ENCODE measurements at places on chromosomes 12 and 14.
A peak's percentile ranks its signal among the peaks of the same experiment; 100 is the strongest.

GRCh38 chr12:118645219-118645618 is 268.9 kb downstream of the SUDS3 start:
- DNase-seq: peak; percentile 14

DNA sequence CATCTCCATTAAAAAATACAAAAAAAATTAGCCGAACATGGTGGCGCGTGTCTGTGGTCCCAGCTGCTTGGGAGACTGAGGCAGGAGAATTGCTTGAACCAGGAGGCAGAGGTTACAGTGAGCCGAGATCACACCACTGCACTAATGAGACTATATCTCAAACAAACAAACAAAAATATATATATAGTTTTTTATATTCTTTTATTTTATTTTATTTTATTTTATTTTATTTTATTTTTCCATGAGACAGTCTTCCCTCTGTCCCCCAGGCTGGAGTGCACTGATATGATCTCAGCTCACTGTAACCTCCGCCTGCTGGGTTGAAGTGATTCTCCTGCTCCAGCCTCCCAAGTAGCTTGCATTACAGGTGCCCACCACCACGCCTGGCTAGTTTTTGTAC is 79.5 kb downstream of the IRF2BPL start:
- DNase-seq: no peak

DNA sequence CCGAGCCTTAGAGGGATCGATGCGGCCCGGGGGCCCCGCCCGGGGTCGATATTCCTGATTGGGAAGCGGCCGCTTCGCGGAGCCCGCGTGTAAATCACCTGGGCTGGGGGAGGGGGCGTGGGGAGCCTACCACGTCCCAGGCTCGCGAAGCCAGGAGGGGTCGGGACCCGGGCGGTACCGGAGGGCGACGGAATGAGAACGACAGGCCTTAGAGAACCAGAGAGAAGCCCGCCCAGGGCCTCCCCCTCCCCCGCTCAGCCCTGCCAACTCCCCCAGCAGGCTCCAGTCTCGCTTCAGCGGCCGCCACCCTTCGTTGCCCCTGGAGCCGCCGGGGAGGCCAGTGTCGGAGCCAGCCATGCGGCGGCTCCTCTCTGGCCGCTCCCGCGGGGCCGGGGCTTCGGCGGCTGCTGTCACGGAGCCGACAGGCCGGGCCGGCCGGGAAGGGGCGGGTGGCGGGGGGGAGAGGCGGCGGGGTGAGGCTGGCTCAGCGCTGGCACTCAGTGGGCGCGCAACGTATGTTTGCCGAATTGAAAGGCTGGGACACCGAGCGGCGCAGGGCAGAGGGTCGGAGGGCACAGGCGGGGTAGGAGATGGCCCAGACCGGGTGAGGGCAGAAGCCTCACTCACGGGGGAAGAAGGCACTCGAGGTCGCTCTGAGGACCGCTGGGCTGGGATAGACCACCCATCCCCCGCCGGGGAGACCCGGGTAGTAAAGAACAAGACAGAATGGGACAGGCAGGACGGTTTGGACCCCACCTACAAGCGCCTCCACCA is 1.4 kb upstream of the DNAJC22 start:
- DNase-seq: no peak

DNA sequence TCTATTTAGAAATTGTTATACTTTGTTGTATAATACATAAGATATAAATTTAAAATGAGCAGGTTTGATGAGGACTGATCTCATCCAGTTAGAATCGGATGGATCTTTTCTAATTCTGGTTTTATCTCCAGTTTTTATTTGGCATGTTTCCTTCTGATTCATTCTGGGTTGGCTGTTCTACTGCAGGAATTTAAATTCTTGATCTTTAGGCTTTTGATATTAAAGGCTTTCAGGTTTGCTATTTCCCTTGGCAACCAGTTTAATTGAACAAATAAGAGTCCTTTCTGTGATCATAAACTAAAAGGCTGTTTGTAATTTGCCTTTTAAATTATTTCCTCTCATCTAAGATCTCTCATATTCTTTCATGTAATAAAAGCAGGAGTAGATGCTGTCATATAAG is 83.4 kb downstream of the PDE6H start:
- DNase-seq: no peak

- DNase-seq: no peak
Observed at GRCh38 chr14:40003773-40004172, 571.5 kb upstream of the FBXO33 start.

- DNase-seq: no peak
Observed at GRCh38 chr12:24921251-24922038, 27.5 kb downstream of the BCAT1 start.

GRCh38 chr12:62714181-62714773 is 220.7 kb downstream of the PPM1H start:
- DNase-seq: no peak

DNA sequence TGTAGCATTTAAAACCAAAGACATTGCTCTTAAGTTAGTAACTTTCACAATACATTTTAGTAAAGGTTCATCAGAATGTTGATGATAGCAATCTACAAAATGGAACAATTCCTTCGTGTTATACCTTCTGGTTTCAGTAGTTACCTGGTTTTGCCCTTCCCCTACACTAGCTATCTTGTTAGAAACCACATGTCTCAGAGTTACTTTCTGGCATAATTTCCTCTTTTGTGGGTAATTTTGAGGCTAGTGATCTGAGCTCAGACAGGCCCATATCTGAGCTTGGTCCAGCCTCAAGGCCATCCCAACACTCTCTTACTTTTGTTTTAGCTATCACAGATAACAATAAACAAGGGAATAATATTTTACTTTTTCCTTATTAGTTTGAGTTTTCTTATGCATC is 196.9 kb downstream of the KITLG start:
- DNase-seq: no peak

DNA sequence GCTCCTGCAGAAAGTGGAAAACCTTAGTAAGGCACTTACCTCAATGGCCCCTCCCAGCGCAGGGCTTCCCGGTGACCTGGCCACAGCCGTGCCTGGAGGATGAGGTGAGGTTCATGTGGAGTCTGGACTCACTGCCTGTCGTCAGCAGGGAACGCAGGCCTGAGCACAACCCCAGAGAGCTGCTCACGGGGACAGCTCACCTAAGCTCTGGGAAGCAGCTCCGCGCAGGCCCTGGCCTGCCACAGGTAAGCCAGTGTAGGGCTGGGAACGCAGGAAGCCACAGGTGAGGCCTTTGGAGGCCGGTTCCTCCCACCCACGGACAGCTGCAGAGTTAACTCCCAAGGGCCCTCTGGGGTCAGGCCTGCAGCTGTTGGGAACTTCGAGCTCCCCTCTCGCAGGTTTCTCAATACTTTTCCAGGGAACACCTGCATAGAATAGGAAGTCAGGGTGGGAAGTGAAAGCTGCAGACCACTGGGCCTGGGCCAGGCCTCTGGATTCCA is 32.7 kb downstream of the ANAPC7 start:
- no peak for DNase-seq

DNA sequence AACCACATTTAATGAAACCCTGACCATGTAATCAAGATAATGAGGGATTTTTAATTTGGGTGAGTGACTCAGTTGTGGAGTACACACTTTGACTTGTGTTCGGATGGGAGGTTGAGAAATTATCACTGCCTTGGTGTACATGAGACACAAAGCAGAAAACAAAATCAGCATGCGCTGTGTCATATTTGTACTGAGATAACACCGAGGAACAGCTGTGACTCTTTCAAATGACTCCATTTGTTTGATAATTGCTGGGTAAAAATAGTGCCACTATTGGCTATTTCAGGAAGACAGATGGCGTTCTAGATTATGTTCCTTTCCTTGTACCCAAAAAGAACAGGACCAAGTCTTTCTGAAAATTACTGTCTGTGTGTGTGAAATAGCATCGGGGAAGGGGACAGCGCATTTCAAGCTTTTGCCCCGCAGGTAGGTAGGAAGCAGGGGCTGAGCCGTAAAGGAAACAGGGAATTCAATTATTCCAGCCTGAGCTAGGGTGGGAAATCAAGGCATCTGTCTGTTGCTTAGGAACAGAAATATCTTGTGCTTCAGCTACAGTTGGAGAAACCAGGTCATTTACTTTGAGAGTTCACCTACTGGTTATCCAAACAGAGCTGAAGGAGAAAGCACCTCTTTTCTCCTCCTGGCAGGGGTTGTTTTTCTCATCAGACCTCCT is 114.3 kb downstream of the SNAPC1 start:
- DNase-seq: no peak

- no peak for DNase-seq
Observed at GRCh38 chr14:68041876-68042354, 222.3 kb downstream of the RAD51B start.

GRCh38 chr12:102765736-102766135 is 151.3 kb downstream of the PAH start:
- DNase-seq: no peak

DNA sequence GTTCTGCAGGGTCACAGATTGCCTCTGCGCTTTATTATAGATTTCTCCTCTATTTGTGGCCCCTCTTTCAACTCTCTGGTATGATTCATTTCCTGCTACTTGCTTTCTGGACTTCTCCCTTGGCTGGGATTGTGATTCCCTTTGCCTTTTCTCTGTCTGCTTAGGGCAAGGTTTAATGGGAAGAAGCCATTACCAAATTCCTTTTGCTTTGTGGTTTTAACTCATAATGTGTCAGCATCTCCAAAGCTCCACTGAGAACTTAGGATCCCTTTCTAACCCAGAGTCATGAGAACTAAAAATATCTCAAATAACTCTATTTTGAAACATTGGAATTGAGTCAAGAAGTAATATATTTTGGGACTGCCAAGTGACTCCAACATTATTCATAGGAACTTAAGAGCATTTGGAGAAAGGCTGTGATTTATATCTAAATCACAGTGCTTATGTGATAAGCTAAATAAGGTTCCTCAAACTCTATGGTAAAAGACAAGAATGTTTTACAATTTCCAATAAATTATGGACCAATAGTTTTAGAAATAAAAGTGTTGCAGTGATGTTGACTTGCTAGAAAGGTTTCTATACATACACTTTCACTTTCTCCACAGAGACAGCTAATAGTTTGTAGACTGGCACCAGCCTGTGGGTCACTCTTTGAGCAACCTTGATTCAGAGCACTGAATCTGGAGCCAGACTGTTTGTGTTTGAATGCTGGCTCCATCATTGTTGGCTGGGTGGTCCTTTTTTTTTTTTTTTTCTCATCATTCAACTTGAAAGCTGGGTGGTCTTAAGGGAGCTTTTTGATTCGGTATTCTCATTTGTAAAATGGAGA is 93.9 kb downstream of the DACT1 start:
- DNase-seq: no peak

GRCh38 chr14:67522270-67522669 is 10.8 kb upstream of the PLEKHH1 start:
- no peak for DNase-seq

DNA sequence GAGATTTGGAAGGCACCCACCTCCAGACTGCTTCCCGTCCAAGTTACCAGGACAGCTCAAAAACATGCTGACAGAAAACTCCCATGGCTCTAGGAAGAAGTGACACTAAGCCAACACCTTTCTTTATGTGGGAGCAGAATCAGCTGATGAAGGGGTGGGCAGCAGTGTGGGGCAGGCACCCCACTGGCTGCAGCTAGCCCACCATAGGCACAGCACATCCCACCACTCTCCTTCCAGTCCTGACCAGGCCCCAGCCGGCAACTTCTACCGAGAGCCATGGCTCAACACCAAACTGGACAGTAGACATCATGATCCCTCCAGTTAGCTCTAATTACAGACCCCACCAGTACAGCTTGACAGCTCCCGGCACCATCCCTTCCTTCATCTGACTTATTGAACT is 45.0 kb downstream of the SH2B3 start:
- DNase-seq: no peak

DNA sequence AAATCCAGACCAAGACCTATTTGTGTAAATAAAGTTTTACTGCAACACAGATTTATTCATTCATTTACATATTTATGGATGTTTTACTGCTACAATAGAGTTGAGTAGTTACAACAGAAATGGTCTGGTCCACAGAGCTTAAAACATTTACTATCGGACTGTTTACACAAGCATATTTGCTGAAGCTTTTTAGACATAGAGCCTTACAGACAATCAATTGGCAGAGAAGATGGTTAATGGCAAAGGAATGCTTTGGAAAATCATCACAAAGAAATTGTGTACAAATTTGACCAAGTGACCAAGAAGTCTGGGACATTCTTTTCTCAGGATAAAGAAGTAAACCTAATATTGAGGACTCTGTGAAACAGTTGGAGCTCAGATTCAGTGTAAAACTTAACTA is 504.3 kb downstream of the SLC16A7 start:
- no peak for DNase-seq

DNA sequence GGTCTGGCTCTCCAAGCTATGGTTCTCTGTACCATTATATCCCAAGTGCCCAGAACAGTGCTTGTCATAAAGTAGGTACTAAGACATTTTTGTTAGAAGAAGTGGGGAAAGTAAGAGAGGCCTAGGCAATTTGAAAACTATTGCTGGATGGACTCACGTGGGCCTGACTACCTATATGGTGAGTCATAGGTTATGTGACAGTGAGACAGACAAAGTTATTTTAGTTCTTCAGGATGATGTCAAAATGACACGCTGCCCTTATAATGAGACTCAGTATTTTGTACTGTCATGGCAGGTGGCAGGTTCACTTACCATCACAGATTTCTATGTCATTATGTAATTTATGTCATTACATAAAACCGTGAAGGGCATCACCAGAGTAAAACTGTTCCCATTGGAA is 53.1 kb downstream of the PARP11 start:
- DNase-seq: no peak

DNA sequence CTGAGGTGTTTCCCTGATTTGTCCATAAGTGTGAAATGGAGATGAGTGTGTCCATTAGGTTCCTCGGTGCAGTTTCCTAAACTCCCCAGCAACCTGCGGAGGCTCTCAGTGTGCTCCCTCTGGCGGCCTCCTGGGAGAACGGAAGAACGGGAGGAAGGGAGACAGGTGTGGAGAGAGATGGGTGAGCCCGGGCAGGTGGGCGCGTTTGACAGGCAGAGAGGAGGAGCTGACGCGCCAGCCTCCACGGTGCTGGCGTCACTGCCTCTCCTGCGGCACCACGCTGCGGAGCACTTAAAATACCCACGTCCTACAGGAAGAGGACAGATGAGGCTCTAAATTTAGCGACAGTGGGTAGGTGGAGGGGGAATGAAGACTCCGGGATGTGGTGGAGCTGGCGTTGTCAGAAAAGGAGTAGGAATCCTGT is 26.8 kb upstream of the PEX5 start:
- DNase-seq: peak; percentile 50

- DNase-seq: no peak
Observed at GRCh38 chr12:104866291-104866690, 91.8 kb downstream of the SLC41A2 start.

- DNase-seq: peak; percentile 24
Observed at GRCh38 chr14:67704484-67705089, 2.9 kb downstream of the RDH12 start.
